Stimulated activated CD8-positive, alpha-beta memory T cell treated with anti-CD3 and anti-CD28 coated beads, Interleukin-7, amount 100 ng/mL, for 1 hour (primary cell): ENCODE measurements at places on chromosomes 2 and 18.

DNA sequence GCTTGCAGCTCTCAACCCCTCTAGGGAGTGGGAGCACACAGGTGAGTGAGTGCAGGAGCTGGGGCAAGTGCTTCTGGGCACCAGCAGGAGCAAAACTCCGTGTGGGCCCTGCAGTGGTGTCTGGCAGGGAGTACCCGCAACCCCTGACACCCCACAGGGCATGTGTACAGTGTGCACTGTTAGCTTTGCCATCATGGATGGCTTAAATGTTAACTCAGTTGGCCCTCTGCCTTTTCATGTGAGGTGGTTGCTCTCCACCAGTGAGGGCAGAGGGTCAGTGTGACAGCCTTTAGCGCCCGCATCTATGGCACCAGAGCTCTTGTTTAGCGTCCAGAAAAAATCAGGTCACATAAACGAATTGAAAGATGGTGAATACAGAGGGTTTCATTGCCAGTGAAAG, 92.7 kb downstream of the TPGS2 start:
- DNase-seq = no peak

- no peak for DNase-seq
Observed at GRCh38 chr2:72561621-72562318, 264.1 kb downstream of the EXOC6B start.

DNA sequence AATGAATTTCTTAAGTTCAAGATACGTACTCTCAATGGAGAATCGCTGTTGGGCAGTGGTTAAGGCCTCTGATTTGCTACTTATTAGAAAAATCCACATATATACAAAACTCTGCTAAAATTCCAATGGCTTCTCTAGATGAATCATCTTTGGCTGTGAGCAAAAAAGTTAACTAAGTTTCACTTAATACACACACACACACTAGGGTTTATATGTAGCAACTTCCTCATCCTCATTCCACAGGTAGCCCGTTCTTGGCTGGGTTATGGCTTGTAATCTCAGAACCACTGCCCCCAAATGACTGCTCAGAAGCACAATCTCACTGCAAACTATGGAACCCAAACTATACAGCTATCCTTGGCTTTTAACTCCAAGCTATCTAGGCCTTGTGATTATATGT, 99.7 kb downstream of the SMAD2 start:
- no peak for DNase-seq

DNA sequence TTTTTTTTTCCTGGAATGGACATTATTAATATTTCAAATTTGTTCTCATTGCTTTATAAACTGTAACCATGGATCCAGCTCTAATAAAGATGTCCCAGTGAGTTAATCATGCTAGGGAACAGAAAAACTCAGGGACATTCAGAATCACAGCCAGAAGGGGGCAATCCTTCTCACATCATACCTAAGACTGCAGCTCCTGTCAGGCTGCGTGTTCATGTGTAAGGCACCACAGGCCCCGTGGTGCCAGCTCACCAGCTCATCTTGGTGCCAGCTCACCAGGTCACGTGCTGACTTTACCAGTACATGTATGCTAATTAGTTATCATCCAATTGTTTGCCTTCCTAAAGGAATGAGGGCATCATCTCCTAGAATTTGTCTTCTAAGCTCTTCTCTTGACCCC, 84.7 kb upstream of the NEDD4L start:
- DNase-seq = no peak

- DNase-seq = no peak
Observed at GRCh38 chr2:204948024-204948763, 402.9 kb downstream of the PARD3B start.

DNA sequence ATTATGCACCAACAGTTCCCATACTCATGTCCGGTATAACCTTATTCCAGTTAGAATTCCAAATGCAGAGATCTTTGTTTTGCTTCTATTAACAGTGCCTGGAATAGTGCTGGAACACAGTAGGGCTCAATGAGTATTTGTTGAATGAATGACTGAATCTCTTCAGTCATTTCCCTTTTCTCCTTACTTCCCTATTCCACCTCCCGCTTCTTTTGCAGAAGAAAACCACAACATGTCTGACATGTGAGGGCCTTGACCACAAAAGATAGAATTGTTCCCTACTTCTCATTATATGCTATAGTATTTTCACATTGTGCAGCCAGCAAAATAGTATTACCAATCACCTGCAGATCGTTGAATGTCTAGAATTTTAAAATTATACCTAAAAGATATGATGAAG, 19.5 kb upstream of the HNRNPLL start:
- DNase-seq = no peak

- no peak for DNase-seq
Observed at GRCh38 chr2:16623031-16623430, 42.6 kb downstream of the CYRIA start.

DNA sequence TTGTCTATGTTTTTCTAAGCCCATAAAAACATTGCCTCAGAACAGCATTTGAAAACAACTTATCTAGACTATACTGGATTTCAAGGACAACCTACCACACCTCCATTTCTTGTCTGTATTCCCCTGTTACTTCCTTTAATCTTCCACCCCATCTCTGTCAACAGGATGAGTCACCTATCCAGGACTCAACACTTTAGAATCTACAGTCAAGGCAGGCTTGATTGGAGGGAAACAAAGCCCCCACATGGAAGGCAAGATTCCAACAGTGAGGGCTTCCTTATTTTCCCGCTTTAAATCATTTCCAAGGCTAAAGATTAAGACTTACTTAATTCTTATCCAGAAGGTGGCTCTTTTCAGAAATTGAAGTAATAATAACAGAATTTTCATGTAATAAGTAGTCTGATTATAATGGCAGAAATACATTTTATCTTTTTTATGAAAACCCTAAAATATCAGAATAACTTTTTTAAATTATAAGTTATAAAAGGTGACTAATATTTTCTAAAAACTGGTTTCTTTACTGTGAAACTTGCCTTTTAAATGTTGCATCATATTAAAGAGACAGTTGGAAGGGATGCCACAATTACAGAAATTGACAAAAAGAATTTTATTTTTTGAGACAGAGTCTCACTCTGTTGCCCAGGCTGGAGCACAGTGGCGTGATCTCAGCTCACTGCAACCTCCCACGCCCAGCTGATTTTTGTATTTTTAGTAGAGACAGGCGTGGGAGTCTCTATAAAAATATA, 138.7 kb upstream of the CCDC150 start:
- DNase-seq = no peak

GRCh38 chr2:88110830-88111229, 17.0 kb downstream of the FABP1 start:
- DNase-seq = no peak

DNA sequence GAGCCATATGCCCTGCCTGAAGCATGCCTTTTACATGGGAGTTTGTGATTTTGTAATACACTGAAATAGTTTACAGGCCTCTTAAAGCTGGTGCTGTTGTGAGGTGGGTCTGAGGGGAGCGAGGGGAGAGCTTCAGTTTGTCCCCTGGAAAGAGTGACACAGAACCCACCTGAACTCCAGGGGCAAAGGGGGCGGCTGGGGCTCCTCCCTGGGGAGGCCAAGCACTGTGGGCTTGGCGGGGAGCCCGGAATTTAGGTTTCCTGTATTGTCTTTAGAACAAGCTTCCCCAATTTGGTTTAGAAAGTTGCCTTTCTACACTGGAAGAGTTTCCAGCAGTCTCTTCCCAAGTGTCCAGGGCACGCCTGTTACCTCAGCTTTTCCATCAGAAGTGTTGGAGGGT, 75.7 kb downstream of the VAPA start:
- DNase-seq = no peak

GRCh38 chr2:27296481-27296880, 11.8 kb downstream of the UCN start:
- DNase-seq = no peak

DNA sequence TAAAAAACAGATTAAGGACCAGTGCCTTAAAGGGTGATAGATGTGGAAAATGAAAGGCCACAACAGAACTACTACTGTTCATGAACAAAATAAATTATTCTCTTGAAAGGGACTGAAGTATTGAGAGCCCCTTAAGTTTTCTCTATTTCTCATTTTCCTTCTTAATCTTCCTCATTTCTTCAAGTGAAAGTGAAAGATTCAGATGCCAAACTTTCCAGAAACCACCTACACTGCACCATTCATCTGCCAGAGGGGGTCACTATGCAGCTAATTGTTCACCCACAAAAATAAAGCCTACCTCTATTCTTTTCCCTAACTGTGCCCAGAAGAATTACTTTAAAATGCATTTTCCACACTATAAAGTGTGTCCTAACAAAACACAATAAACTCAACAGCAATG, 140.1 kb downstream of the NR4A2 start:
- no peak for DNase-seq

GRCh38 chr18:41933778-41934177, 21.3 kb upstream of the PIK3C3 start:
- no peak for DNase-seq

DNA sequence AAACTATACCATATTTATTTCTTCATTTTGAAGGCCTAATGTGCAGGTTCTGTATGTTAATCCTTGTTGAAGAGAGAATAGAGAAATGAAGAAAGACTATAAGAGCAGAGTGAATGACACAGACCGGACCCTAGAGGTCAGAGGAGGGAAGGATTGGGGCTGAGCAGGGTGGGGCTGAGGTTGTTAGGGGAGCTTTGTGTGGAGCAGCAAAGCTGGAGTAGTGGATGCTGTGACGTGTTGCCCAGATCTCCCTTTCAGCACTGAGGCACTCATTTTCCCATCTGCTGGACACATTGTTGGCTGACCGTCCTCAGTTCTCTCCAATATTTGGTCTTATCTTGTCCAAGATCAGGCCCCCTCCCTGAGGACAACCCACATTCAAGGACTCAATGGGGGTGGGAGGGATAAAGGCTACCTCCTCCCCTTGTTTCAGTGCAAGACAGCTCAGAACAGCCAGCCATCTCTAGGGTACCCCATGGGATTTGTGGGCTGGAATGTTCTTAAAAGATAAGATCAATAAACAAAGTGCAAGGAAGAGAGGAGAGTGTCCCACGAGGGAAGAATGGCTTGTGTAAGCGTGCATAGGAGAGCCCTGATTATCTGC, 143.6 kb downstream of the TDRD15 start:
- DNase-seq = no peak

DNA sequence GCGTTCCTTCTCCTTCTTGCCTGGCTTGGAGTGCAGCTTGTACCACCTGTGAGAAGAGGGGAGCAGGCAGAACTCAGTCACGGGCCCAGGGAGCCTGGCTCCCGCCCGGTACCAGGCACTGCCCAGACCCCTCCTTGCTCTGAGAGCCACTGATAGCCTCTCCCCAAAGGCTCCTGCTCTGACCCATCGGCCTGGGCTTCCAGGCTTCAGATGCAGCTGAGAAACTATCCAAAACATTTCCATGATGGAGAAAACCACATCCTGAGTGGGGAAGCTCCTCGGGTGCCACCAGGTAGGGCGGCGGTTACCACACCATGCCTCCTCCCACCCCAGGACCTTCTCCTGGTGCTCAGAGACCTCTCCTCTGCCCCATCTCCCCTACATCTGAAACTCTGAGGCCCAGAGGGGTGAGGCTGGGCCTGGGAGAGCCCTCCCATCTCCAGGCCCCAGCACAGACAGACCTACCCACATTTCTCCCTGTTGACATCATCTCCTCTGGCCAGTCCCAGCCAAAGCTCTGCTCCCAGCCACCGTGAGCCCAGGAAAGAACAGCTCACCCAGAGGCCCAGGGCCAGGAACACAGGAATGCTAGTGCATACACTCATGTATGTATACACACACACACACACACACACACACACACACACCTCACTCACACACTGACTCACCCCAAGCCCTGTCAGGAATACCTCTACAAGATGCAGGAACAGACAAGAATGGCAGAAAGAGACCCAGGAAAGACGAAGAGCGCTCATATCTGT, 17.9 kb upstream of the SFXN5 start:
- no peak for DNase-seq

GRCh38 chr2:213148572-213149261, 2.7 kb downstream of the IKZF2 start:
- DNase-seq = no peak

DNA sequence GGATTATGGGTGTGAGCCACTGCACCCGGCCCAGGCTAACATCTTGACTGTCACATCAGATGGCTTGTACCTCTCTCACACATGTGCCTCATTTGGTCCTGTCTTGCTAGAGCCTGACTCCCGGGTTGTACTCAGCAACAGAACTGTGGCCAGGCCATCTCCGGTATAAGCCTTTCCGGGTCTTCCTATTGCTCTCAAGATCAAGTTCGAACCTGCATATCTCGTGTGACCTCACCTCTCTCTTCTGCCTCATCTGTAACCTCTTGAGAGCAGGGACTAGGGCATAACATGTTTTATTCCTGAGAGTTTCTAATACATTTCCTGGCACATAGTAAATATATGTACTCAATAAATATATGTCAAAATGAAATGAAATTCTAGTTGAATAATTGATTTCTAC, 114.0 kb downstream of the ACAA2 start:
- no peak for DNase-seq

DNA sequence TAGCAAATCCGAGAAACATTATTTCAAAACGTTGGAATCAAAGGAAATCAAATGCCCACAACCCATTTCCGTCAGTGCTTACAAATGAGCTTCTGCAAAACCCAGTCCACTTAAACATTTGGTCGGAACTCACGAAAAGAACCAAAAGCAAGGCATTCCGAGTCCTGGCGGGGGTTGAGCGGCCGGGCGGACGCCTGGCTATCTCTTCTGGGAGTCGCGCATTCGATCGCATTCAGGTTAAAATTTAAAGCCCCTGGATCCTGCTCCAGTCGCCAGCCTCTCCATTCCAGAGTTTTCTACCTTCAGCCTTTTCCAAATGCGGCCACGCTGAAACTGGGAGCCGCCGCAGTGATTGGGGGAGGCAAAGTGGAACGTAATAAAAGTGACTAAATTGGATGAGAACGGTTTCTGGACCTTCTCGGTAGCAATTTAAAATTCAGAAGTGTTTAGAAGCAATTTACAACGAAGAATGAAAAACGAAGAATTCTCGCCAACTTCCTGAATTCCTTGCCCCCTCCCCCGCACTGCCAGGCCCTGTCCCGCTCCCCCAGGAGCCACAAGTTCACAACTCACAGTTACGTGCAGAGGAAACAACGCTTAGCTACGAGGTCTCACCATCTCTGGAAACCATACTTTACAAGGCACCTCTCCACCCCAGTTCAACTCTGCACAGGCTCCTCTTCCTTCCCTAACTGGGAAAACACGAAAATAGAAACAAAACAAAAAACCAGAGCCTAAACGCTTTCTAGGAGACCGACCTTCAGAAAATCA, 1.7 kb upstream of the GATA6 start:
- DNase-seq = no peak

DNA sequence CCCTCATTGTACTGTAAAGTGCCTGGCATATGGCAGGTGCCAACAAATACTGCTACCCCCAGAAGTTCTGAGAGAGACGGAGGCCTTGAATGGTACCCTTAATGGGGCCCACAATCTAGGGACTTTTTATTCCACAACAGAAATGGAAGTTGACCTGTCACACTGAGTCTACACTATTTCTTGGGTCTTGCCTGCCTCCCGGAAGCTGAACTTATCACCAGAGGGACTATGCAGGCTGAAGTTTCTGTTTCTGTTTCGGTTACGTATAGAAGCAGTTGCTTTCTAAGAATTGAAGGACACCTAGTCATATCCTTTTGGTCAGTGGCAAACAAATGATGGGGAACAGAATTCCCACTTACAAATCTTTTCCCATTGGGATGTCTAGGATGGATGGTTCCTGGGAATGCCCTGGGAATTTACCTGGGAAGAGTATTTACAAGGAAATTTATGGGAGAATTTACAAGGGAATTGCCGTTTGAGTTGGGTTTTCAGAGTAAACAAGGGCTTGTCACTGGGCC, 74.2 kb downstream of the HS1BP3 start:
- DNase-seq = no peak

- no peak for DNase-seq
Observed at GRCh38 chr2:72124376-72124775, 23.3 kb downstream of the CYP26B1 start.
